ENCODE measurements at places on chromosomes 3 and 15. TPM values are rescaled to one million over a fixed set of nuclear protein-coding genes. Genes with fewer than 3 reads are reported as not detected.

Gene ADGRG7
- 56.1 TPM for polyA plus RNA-seq

DNA sequence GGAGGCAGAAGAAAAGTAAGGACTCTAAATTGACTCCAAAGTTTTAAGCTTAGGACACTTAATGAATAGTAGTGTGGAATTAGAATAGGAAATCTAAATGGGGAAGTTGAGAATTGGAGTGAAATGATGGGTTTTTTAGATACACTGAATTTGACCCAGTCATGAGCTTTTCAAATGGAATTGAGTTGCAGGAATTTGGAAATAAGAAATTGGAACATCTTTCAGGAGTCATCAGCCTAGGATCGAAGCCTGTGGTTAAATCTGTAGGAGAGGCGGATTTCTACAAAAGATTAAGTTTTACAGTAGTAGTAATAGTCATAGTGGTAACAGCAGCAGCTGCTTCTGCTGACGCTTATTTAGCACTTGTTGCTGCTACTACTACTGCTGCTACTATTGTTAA is 129.0 kb upstream of the LRRFIP2 start:
- DNase-seq: no peak

GRCh38 chr15:86611417-86612040 is 531.9 kb downstream of the AGBL1 start:
- peak; percentile 82 for DNase-seq

- no peak for DNase-seq
These were observed 166.5 kb upstream of the ATP11B start for GRCh38 chr3:182626484-182627467.

- DNase-seq: no peak
These were observed 20.2 kb upstream of the SLC41A3 start for GRCh38 chr3:126104028-126104635.

All from large intestine (tissue), 12 donors.